ENCODE measurements at places on chromosomes 2 and 18.

DNA sequence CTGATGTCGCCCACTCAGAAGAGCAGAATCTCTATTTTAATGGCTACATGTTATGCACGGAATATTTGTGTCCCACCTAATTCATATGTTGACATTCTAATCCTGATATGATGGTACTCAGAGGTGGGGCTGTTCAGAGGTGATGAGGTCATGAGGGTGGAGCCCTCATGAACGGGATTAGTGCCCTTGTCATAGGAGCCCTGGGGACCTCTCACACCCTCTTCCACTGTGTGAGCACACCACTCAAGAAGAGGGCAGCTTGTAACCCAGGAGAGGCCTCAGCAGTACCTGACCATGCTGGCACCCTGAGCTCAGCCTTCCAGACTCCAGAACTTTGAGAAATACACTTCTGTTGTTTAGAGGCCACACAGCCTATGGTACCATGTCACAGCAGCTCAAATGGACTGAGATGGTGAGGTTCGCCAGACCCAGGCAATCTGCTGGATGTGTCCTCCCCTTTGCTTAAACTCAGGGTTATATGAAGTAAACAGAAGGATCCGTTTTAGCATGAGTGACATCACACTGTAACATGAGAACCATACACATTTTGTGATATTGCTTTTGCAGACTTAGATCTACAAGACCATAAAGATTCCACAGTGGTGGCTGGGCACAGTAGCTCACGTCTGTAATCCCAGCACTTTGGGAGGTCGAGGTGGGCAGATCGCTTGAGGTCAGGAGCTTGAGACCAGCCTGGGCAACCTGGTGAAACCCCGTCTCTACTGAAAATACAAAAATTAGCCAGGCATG, 48.7 kb downstream of the ATOH8 start:
- no peak for DNase-seq

DNA sequence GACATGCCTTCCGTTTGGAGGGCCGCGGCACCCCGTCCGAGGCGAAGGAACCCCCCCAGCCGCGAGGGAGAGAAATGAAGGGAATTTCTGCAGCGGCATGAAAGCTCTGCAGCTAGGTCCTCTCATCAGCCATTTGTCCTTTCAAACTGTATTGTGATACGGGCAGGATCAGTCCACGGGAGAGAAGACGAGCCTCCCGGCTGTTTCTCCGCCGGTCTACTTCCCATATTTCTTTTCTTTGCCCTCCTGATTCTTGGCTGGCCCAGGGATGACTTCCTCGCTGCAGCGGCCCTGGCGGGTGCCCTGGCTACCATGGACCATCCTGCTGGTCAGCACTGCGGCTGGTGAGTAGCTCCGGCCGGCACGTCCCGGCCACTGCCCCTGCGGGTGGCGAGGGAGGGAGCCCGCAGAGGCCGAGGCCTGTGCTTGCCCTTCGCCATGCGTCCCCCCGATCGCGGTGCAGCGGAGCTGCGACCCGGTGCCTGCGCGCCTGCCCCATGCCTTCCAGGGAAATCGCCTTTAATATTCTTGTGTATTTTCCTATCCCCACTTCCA, 1.2 kb downstream of the BMPR2 start:
- DNase-seq, result no peak

DNA sequence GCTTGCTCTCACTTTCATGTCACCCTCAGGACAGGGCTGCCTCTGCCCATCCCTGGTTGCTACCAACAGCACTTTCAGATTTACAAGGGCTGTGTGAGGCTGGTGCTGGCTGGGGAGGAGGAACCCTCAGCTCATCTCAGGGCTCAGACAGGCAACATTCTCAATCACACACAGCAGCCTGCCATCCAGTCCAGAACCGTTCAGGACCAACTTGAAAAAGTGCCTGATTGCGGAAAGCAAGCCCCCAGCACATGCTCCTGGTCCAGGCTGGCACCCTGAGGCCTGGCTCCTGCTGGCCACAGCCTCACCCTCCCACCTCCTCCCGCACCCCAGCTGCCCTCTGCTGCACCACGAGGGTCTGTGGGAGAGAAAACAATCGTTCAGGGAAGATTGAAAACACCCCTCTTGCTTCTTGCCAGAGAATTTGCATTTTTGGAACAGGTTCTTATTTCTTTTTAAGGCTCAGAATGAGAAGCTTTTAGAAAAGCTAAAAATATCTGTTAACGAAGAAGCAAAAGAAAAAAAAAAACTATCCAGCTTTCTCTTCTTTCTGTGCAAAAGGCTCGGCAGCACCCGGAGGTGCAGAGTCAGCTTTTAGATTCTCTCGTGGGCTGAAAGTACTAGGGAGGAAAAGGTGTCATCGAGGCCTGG, 403.8 kb upstream of the ID2 start:
- DNase-seq, result no peak

GRCh38 chr2:25505622-25506021, 163.9 kb upstream of the DNMT3A start:
- DNase-seq, result no peak

GRCh38 chr18:79400091-79400590, 4.4 kb downstream of the NFATC1 start:
- DNase-seq, result peak; percentile 64

DNA sequence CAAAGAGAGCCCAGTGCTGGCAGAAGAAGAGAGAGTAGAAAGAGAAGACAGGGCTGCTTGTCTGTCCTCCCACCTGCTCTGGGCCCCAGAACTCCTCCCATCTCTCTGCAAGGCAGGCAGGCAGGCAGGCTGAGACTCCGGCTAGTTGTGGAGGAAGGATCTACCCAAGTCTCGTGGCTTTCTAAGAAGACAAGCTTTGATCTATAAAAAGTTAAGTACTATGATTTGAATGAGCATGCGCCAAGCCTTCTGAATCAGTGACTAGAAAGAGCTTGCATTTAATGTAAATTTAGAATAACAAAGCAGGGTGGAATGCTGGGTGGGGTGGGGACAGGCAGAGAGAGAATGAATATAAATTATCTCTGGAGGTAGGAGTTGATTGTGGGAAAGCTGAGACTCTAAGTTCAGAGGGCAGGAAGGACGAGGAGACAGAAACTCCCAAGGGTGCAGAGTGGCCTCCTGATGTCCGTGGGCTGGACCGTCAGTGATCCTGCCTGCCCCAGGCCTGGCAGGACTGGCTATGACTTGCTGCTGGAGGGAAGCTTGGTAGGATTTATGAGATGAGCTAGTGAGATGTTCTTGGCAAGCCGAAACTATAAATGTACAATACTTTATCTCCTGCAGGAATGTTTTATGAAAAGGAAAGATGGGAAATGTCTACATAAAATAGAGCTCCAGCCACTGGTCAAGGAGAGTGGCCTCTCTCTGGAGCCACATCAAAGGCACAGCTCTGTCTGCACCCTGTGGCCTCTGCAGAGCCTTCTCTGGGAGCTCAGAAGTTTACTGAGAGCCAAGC, 447.5 kb downstream of the TNS1 start:
- no peak for DNase-seq

DNA sequence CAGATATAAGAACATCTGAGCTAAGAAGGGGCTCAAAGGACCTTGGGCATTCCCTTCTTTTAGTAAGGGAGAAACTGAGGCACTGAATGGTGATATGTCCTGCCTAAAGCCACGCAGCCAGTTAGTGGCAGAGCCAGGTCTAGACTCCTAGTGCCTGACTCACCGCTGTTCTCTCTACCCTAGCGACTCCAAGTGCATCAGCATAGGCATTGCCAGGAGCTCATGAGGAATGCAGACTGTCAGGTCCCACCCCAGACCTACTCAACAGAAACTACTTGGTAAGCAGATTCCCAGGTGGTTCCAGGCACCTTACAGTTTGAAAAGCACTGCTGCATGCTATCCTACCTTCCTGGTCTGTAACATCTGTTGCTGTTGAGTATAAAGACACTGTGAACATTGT, 158.9 kb downstream of the MSH2 start:
- DNase-seq, result no peak

DNA sequence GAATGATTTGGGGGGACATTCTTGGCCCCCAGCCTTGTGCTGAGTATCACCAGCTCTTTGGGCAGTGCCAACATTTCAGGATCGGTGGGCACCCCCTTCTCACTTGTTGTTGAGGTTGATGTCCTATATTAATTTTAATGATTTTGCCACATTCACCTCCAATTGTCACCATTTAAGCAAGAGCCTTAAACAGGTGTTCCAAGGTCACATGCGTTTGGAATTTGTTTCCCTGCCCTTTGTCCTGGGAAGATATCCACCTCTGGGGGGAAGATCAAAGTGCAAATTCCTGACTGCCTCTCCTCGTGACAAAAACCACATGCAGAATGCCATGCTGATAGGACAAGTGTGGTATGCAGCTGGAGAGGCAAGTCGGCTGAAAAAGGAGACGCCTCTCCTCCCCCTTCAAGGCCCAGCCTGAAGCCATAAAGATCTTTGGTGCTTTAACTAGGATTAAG, 72.5 kb upstream of the ID2 start:
- DNase-seq, result no peak

DNA sequence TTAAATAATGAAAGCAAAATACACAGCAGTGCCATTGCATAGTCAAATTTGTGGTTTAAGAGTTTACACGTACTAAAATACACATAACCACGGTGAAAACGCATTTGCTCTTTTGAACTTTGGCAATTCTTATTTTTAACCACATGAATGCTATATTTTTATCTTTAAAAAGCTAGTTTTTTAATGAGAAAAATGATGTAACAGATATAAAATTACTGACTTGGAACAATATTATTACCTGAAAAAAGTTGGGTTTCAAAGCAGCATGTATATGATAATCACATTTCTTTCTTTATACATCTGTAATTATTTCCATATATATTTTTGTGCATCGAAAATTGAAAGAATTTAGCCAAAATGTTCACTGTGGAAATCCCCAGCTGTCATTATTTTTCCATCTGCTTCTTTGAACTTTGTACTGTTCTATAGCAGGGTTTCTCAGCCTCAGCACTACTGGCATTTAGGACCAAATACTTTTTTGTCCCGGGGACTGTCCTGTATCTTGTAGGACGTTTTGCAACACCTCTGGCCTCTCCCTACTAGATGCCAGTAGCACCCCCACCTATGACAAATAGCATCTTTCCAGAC, 75.9 kb upstream of the CAB39 start:
- DNase-seq, result no peak

- no peak for DNase-seq
Observed at GRCh38 chr2:133755480-133756300, 187.4 kb upstream of the NCKAP5 start.

DNA sequence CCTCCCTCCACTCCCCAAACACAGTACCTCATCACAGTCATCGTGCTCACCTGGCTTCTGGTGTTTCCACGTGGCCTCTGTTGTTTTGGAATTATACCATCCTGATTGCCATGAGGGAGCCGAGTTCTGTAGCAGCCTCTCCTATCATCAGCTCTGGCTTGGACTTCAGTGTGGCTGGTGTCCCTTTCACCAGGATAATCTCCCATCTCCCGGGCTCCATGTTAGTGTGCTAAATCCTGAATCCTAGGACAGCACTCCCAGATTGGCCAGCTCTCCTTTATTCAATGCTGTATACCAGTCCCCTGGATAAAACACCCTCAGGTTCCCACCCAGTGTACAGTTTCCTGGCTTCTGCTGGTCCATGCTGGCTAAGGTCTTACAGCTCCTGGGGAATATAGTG, 53.3 kb downstream of the LONRF2 start:
- no peak for DNase-seq

DNA sequence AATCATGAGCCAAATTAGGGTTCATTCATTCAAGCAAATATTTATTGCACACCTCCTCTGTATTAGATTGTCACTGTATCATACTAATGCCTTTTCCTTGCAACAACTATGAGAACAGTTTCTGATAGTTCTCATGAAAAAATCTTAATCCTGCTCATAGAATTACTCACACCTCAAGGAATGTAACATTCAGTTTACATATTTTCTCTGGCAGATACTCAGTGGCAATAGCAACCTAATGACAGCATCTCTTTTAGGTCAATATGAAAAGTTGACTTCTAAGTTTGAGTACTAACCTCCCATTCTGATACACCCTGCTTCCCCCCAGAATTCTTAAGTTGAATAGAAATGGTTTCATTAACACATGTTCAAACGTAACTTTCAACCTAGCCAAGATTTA, 132.0 kb downstream of the VWC2L start:
- no peak for DNase-seq

DNA sequence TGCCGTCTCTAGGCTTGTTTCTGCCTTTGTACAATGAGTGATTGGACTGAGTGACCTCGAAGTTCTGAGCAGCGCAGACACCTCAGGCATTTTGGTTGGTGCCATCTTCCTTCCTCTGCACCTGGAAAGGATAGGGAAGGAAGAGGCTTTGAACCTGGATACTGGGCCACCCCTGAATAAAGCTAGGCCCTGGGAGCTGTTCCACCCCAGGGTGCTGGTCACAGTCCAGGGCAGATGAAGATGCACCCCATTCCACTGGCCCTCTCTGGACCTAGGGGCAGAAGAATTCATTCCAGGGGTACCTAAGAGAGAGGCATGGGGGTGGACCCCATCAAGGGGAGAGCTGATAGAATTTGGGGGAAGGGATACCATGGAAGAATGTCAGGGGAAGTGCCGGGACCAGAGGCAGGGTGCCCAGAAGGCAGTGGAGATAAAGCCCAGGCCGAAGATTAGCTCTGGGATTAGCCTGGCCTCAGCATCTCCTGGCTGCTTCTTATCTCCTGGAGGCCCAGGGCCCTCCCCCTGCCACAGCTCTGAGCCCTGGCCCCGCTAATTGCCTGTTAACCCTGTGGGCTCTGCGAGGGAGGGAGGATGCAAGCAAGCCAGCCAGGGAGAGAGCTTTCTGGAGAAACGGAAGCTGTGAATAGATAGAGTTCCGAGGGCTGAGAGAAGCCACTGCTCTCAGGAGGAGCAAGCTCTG, 11.4 kb downstream of the ASIC4 start:
- DNase-seq, result no peak

- DNase-seq, result no peak
Observed at GRCh38 chr2:239482778-239483712, 82.2 kb upstream of the HDAC4 start.

DNA sequence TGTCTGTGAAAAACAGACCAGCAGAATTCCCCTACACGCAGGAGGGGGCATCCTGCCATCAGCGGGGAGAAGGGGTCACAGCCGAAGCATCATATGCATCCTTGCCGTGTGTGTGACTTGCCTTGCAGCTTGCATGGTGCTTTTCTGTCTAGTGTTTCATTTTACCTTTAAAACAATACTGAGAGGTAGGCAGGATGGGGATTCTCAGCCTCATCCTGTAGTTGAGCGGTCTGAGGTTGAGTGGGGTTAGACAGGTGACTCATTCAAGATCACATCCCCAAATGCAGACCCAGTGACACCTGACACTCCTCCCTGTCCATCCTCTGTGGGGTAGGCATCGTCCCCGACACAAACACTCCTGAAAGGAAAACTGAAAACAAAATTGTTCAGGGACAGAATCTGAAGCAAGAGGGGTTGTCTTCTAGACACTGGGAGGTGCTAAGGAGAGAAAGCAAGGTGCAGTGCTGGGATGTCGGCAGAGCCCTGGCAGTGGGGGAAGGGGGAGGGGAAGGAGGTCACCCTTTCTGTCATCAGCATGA, 7.9 kb downstream of the ARL4C start:
- DNase-seq, result peak; percentile 51

All from stimulated activated CD8-positive, alpha-beta memory T cell treated with anti-CD3 and anti-CD28 coated beads, Interleukin-12 subunit alpha, Interleukin-12 subunit beta, amount 100 ng/mL, for 1 hour (primary cell).